CD4-positive, alpha-beta T cell treated with Interleukin-15 for 4 hours (primary cell): ENCODE measurements at places on chromosomes 6 and 20.

- DNase-seq = no peak
Observed at GRCh38 chr6:108941859-108942258, 93.6 kb downstream of the ARMC2 start.

GRCh38 chr6:7515363-7515762 is 26.1 kb upstream of the DSP start:
- no peak for DNase-seq

DNA sequence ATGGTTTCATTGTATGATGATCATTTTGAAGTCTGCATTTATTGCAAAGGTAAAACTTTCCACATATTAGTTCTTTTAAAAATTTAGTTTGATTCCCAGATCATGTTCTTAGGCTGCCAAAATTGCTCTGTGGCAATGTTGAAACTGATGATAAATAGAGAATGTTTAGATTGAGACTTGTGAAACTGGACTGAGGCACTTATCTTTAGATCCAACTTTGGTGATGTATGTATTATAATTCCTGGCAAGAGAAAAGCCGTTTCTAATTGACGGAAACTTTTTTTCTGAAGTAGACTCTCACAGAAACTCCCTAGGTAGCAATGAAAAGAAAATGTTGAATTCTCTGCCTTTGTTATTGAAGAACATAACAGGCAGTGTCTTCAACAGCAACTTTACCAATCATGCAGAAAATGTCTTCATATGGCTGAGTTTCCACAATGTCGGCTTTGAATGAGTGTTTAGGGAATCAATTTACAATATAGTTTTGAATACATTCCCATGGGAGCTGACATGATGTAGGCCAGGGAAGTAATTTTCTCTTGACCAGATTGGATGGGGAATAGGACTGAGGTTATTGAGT is 456.2 kb downstream of the CD109 start:
- no peak for DNase-seq

- DNase-seq = no peak
Observed at GRCh38 chr6:47810885-47811284, 29.1 kb downstream of the OPN5 start.

- DNase-seq = no peak
Observed at GRCh38 chr6:25548451-25548850, 103.6 kb upstream of the SCGN start.

DNA sequence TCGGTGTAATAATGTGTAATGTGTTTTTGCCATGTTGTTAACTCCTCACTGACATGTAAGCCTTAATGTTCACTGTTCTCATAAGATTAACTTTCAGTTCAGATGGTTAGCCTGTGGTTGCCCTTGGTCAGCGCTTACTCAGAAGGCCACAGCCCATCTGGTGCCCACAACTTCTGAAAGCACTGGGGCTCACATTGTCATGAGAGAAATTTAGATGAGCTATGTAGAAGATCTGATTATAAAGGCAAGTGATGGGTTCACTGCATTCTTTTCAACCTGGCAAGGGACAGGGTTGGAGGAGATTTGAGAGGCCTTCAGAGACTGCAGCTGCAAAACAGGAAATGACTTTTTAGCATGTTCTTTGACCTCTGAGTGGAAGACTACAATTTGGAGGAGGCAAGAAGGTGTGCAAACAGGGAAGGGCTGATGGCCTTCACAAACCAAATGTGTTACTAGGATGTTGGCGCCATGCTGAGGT is 242.3 kb upstream of the SUPT3H start:
- DNase-seq = no peak

DNA sequence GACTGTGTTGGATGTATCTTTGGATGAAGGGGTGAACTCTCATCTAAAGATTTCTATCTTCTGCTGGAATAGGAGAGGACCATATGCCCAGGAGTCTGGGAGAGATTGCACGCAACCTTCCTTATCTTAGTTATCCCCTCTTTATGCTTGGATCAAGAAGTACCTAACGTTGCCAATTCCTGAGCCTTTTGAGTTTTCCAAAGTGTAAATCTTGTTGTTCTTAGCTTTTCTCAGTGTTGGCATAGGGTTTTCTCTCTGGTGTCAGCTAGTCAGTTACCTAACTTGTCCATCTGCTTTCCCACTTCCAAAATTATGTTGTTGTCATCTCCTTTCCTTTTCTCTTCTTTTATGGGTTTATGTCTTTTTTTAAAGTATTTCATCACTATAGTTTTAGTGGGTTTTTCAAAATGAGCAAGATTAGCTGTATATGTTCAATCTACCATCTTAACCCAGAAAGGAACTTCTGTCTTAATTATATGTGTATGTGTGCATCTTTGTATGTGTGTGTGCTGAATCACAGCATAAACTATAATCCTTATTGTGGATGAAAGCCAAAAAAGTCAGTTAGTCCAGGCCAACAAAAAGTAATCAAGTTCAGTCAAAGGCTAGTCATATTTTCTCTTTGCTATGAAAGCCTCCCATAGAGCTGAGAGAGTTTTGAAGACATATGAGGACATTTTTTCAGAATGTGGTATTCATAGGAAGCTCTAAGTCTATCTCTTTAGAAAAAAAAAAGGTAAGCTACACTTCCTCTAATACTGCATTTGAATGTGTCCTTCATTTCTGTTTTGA is 72.1 kb downstream of the KHDC1L start:
- DNase-seq = no peak
